Midbrain (tissue), 1 donor: ENCODE measurements at places on chromosomes 3 and 15.

GRCh38 chr3:129207479-129207878 lies 23.8 kb upstream of the CNBP start:
- no peak for DNase-seq

DNA sequence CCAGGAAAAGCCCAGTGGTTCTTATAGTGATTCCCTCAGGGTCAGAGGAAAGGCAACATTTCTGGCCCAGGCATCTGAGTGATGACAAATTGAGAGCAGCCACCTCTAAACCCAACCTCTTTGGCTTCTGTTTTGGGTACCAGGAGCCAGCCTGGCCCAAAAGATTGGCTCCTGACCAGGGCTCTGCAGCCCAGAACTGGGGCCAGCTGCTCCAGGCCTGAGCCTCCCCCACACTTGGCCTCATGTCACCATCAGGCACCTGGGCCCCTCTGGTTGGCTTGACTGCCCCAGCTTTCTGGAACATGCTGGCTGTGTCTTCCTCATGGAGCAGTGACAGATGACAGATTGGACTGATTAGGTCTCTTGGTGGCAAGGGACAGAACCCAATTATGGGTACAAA lies 26.0 kb upstream of the HCN4 start:
- no peak for DNase-seq

DNA sequence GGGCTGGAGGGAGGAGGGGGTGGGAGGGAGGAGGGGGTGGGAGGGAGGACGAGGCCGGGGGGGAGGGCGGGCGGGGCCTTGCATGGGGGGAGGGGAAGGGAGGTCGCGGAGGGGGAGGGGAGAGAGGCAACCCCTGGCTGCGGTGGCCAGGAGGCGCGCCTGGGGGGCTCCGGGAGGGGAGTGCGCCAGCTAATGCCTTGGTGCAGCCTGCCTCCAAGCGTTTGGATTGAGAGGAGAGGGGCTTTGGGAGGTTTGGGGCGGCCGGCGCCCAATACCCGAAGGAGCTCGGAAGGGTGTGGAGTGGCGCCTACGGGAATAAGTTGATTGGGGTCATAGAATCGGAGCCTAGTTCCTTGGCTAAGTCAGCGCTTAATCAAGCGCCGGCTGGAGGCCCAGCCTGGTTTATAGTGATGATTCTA lies 557 bp downstream of the TFG start:
- peak; percentile 40 for DNase-seq

- no peak for DNase-seq
Measured at GRCh38 chr3:53073553-53074365, 27.9 kb upstream of the SFMBT1 start.

DNA sequence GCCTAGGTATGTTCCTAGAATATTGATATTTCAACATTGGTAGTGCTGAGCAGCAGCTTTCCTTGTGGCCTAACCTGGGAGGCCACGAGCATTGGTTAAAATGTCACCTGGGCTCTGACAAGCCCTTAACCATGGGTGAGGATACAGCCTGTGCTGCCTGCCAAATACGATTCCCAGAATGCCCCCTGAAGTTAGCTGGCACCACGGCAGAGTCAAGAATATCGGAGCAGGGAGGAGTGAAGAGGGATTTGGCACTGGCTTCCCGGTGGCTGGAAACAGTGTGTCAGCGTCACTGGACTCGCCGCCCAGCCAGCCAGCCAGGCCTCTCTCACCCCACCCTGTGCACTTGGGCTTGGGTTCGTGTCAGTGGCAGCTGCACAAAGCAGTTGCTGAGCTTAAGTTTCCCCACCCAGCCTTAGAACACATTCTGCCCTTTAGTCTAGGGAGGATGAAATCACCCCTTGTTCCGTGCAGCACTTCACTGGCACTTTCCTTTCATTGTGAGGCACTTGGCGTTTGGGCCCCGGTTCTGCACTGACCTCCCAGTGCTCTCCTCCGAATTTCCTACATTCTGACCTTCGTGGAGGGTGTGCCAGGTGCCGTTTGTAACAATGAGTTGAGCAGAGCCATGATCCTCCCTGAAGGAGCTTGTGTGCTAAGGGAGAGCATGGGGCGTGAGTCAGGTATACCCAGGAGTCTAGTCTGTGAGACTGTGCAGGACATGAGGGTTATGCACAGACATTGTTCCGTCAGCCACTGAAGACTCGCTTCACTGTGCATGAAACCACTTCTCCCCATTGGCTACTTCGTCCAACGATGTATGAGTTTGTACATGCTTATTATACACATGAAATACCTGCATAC lies 152.8 kb upstream of the BHLHE40 start:
- DNase-seq: peak; percentile 50

DNA sequence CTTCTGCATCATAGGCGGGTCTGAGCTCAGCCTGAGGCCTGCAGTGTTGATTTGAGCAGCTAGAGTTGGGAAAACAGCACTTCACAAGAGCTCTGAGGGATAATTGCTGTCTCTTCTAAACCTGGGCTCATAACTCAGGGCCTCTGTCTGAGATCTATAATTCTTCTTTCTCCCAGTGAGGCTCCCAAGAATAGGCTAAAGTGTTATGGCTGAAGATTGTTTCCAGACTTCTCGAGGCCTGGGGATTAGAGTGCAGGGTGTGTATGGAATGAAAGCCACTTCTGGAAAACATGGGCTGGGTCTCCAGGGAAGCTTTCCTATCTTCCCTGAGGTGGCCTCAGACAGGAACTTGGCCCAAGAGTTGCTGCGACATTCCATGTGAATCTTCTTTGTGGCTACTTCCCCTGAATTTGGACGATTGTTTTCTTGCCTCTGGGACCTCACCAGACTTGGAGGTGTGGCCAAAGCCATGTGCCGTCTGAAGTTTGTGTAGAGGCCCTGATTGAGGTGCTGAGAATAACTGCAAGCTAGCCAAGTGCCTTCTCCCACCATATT lies 26.5 kb downstream of the MTMR14 start:
- no peak for DNase-seq

- no peak for DNase-seq
Measured at GRCh38 chr3:27661797-27662196, 60.3 kb downstream of the EOMES start.

- peak; percentile 73 for DNase-seq
Measured at GRCh38 chr15:68187559-68187958, 17.6 kb downstream of the CALML4 start.

DNA sequence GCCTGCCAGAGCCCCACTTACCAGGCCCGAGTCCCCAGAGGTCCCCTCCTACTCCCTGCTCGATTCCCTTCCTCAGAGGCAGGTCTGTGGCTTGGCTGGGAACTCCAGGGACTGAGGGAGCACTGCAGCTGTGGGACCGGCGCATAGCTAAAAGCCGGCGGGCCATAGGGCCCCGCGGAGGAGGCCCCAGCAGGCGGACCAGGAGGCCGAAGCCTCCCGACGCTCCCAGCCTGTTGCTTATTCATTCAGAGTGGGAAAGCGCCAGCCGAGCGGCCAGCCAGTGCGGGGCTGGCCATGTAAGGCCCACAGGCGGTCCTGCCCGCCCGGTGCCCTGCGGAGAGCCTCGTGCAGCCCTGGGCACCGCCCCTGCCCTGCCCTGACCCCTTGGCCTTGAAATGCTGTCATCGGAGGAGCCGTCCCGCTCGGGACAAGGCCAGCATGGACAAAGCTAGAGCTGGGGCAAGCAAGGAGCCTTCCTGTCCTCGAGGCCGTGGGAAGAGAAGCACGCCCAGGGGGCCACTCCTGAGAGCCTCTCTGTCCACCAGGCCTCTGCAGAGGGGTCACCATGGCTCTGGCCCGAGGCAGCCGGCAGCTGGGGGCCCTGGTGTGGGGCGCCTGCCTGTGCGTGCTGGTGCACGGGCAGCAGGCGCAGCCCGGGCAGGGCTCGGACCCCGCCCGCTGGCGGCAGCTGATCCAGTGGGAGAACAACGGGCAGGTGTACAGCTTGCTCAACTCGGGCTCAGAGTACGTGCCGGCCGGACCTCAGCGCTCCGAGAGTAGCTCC lies at the start of gene LOXL1:
TSS of gene LOXL1 (plus strand) at position 244 of the 784 bp plus-strand sequence. CDS start at position 566, 322 bp downstream.
- peak; percentile 46 for DNase-seq
